CD8-positive, alpha-beta memory T cell (primary cell): ENCODE measurements at places on chromosomes 7 and 10.

DNA sequence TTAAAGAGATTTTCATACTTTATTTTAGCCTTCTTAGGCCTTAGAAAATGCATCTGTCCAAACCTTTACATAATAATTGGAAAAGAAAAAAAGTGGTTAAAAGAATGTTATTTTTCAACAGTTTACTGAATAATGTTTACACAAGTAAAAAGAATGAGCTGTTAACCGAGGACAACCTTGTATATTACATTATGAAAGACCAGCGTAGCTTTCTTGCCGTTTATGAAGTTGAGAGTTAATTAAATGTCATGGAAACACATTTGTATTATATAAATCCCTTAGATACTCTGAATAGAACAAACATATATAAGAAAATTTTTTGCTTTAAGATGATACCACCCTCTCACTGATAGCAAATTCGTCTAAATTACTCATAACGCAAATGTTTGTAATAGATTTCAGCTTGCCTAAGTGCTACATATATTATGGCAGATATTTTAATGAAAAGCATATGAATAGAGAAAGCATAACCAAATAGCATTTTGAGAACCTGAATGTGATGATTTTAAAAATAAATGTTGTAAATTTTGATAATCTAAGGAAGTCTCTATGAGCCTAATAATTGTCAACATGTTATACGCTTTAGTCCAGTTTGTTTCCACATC, 9.1 kb downstream of the CACNB2 start:
- no peak for DNase-seq

DNA sequence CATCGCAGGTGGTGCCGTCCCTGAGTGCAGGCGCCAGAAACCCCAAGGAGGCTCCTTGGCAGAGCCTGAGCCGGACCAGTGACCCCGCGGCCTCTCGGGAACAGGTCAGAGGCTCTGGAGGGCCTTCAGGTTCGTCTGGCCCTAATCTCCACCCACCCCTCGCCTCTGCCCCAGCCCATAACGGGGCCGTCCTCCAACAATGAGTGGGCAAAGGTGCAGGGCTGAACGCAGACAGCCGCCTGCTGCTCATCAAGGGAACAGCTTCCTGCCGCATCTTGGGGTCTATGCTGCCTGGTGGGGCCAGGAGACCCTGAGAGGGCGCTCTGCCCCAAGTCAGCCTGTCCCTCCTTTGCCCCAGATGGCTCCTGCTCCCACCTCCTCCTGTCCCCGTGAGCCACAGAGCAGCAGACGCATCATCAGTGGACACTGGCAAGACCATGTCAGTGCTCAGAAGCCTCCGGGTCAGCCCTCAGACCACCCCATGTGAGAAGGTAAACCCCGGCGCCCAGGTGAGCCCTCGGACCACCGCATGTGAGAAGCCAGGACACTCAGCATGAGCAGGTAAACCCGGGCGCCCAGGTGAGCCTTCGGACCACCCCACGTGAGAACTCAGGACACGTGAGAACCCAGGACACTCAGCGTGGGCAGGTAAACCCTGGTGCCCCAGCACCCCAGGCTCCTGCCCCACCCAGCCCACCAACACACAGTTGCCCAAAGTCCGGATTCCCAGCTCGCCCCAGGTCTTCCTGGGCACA, 142.0 kb downstream of the PTPRN2 start:
- DNase-seq: no peak

DNA sequence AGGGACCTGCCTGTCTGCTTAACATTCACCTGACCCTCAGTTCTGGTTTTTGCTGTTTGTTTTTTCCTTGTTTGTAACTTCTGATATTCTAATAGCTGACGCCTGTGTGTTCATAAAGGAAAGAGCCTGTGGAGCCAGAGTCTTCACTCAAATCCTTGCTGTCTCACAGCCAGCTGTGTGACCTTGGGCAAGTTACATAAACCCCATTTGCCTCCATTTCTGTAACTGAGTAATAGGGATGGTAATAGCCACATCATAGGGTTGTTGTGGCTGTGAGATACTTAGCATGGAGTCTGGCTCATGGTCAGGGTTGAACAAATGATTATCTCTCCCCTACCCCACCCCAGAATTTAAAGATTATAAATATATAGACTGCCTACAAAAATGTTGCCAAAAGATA, 27.0 kb downstream of the WBP1L start:
- no peak for DNase-seq

DNA sequence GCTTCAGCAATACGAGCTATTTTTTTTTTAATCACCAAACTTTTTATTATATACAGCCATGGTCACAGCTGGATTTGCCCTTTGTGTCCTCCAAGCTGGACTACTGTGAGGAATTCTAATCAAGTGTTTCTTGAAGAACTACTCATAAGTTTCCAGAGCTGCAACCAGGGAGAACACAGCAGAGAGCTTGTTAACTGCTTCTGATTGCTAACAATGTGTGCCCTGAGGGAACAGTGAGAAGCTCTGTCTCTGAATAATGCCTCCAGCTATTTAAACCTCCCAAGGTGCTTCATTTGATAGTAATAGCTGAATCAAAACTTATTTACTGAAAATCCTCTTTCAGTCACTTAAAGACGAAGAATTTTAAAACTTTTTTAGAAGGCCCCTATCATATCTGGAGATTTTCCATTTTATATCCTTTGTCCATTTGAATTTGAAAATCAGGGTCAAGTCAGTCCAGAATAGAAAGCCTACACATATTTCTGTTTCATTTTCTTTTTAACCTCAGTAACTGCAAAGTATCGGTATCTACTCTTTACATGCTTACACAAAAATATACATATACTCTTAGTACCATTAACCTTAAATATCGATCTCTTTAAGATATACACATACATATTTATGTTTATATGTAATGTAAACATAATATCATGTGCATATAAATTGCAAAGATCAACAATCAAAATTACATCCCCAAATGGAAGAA, 1024.2 kb downstream of the GRM8 start:
- DNase-seq: no peak

DNA sequence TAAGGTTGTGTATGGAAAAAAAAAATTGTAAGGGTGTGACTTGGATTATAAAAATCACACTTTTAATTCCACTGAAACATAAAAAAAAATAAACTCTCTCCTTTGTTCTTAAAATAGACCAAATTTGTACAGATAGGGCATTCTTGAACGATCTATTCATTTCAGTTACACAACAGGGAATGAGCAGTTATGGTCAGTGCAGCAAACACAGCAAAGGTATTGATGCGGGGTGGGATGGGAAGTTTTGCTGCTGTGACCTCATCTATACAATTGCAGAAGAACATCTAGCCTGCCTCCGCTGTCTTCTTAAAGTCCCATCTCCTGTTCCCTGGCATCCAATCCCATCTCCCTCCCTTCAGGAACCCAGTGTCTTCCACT, 580.2 kb downstream of the SUGCT start:
- DNase-seq: no peak

GRCh38 chr10:88540351-88540750, 42.8 kb downstream of the RNLS start:
- no peak for DNase-seq

- DNase-seq: no peak
Measured at GRCh38 chr7:138980563-138981291, 462 bp downstream of the KIAA1549 start.

DNA sequence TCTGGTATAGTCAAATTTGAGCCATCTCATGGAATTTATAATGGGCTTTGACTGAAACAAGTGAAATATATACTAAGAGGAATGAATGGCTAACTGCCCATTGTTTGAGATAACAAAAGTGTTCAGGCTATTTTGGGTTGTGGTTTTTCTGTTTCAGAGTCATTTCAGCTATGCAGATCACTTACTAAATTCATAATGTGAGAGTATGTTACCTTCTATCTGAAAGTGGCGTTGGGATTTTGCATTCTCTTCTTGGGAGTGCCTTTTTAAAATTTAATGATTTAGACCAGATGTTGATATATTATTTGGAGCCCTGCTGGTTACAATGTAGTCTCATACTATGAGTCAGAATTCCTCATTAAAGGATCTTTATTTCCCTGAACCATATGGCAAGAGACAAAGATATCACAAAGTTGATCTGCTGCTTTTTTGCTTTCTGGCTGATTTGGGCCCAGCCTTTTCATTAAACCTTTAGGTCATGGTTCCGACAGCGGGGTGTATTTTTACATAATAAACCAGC, 10.4 kb downstream of the VCL start:
- no peak for DNase-seq

- DNase-seq: no peak
Measured at GRCh38 chr10:101118031-101118430, 13.1 kb upstream of the TLX1 start.

- no peak for DNase-seq
Measured at GRCh38 chr10:5946786-5947185, 30.6 kb downstream of the IL15RA start.

GRCh38 chr7:25853314-25853713, 298.7 kb upstream of the NFE2L3 start:
- no peak for DNase-seq

- DNase-seq: no peak
Measured at GRCh38 chr10:97532935-97533671, 34.4 kb downstream of the UBTD1 start.

GRCh38 chr7:123271856-123272255, 72.1 kb upstream of the SLC13A1 start:
- no peak for DNase-seq

- DNase-seq: no peak
Measured at GRCh38 chr7:52486267-52486666, 549.2 kb upstream of the POM121L12 start.

- DNase-seq: no peak
Measured at GRCh38 chr7:19030281-19030680, 87.2 kb downstream of the TWIST1 start.

- DNase-seq: no peak
Measured at GRCh38 chr7:69840248-69840647, 242.0 kb downstream of the AUTS2 start.

GRCh38 chr10:5305374-5305773, 59.4 kb upstream of the UCN3 start:
- no peak for DNase-seq

DNA sequence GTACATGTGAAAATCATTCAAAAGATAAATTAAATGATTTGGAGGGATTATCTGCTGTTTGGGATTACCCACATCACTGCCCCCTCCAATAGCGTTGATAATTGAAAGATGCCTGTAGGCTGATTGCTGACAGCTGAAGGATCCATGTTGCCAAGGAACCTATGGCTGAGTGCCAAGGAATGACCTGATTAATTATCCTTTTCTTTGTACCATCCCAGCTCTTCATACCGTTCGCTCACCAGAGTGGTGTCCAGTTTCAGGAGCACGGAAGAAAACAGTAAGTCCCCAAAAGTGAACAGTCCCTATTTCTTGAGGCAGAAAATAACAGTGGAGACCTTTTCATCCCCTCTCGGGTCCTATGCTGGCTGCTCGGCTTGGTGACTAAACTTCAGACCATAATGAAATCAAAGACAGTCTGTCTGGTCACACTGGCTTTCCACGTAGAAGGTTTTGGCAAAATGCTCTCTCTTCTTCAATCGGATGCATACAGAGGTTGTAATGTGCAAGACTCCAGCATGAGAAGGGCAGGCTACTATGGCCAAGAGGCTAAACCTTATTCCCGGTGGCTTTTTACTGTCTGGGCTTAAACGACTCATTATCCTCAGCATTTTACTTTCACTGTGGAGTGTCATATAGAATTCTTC, 108.8 kb downstream of the SPAG6 start:
- no peak for DNase-seq

- DNase-seq: no peak
Measured at GRCh38 chr7:37068902-37069301, 344.6 kb upstream of the AOAH start.

- no peak for DNase-seq
Measured at GRCh38 chr10:109894516-109894915, 28.8 kb downstream of the XPNPEP1 start.

GRCh38 chr7:64889686-64890162, 13.3 kb upstream of the ZNF273 start:
- DNase-seq: no peak

- no peak for DNase-seq
Measured at GRCh38 chr10:88730864-88731263, 24.8 kb downstream of the LIPK start.

GRCh38 chr10:2054728-2055127, 317.4 kb upstream of the ADARB2 start:
- no peak for DNase-seq

DNA sequence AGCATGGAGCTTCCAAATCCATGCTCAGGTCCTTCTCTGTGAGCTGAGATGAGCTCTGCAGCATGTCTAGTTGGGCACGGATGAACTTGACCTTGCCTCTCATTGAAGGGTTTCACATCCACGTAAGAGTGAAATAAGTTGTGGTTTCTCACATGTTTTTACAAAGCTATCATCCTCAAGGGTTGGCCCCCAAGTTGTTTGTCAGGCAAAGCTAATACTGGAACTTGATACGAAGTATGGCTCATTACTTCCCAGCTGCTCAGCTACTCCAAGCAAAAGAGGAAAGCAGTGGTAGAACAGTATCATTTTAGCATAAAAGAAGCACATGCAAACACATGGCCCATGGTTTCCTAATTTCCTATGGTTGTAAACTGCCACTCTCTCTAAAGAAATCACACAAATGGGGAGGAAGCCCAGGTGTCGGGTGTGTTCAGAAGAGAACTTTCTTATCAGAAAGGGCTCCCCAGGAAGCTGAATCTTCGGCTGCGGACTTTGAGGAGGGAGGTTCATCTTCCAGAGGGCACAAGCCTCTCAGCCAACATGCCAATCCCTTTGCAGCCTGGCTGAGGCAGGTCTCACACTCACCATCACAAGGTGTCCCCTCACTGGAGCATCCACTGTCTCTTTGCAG, 45.3 kb downstream of the PDLIM1 start:
- DNase-seq: no peak

DNA sequence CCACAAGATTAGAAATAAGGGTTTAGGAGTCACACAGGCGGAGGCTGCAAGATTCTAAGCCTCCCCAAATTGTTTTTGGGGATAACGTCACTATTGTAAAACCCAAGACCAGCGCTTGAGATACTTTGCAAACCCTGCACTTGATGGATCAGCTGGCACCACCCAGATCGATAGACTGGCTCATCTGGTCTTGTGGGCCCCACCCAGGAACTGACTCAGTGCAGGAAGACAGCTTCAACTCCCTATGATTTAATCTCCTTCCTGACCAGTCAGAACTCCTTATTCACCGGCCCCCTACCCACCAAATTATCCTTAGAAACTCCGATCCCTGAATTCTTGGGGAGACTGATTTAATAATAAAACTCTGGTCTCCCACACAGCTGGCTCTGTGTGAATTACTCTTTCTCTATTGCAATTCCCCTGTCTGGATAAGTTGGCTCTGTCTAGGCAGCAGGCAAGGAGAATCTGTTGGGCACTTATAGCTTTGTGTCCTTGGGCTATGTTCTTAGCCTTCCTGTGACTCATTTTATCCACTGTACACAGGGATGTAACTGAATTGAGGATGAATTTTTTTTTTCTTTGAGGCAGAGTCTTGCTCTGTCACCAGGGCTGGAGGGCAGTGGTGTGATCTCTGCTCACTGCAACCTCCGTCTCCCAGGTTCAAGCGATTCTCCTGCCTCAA, 64.4 kb upstream of the CARD11 start:
- no peak for DNase-seq

DNA sequence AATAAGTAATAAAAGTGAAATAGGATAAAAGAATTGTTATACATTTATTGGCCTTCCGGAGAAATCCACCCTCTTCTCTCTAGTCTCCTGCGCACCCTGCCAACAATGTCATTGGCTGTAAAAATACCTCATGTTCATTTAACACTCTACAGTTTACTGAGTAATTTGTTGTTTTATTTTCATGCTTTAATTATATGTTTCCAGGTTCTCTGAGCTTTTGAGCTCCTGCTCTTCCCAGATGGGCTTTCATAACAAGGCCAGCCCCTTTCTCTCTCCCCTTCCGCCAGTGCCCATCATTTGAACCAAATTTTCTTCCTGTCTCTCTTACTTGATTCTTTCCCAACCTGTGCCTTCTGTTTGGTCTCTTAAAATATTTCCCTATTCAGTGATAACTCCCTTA, 144.6 kb upstream of the PRSS1 start:
- DNase-seq: no peak

GRCh38 chr7:17150018-17150417, 148.4 kb upstream of the AHR start:
- DNase-seq: no peak
